SJCRH30 (cell line): ENCODE measurements at places on chromosomes 3 and 15. TPM values are rescaled to one million over a fixed set of nuclear protein-coding genes. Genes with fewer than 3 reads are reported as not detected.

DNA sequence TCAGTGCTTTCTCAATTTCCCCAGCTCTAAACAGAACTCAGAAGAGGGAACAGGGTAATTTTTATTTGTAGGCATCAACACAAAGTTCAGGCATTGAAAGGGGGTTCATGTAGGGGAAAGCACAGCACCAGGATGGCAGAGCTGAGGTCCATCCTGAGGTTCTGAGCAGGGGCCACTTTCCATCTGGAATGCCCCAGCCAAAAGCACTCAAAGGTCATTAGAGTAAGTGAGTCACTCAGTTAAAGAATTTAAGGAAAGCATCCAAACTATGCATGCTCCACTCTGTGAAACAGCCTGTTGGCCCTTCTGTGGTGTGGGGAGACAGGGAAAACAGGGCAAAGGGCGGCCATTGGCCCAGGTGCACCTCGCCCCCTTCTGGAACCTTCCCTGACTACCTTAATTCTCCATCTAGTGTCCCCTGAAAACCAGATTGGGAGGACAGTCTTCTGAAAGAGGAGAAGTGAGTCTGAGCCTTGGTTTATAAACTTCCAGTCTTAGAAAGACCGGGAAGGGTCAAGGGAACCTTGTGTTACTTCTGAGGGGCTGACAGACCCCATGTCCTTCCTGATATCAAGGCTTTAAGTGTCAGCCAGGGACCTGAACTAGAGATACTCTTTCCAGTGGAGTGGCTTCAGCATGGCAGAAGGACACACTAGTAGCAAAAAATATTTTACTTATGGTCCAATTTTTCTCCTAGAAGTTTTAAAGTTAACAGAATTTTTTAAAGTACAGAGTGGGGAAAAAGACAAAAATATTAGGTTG is 133.3 kb downstream of the MYLK start:
- no peaks in the 10 kb centered on the region for H3K27me3 ChIP-seq
- DNase-seq: peak; percentile 47
- no peaks in the 10 kb centered on the region for H3K36me3 ChIP-seq
- H3K27ac ChIP-seq: peak overlapping the region; percentile 45
- H3K4me3 ChIP-seq: no peak overlapping the region

DNA sequence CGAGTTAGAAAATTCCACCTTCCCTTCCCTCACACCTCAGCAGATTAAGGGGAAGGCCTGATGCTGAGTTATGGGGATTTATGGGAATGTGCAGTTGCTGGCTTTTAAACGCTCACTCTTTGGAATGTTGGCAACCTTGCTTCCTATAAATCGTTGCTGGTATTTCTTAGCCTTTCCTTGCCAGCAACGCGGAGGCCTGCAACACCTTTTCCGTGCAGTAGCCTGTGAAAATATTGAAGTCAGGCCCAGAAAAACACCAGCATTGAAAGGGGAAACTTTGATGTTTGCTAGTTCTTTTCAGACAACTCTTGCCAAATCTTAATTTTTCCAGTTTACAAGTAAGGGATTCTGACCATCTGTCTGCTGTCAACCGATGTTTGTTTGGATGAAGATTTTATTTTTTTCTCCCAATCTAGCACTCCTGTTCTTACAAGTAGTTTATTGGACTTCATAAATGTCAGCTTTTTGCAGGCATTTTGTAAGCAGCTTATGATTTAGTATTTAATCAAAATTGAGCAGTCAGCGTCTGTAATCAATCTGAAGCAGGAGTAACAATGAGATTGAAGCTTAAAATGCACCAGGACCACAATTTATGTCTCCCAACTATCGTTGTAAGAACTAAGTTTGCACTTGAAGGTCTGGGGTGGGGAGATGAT is 251.0 kb downstream of the RPLP1 start:
- H3K4me3 ChIP-seq: no peak overlapping the region
- H3K27ac ChIP-seq: no peak overlapping the region
- no peaks in the 10 kb centered on the region for H3K36me3 ChIP-seq
- H3K27me3 ChIP-seq: no peaks in the 10 kb centered on the region
- peak; percentile 17 for DNase-seq

- no peaks in the 10 kb centered on the region for H3K27me3 ChIP-seq
- peak overlapping the region; percentile 73 for H3K4me3 ChIP-seq
- H3K4me1 ChIP-seq: no peaks in the 10 kb centered on the region
- H3K36me3 ChIP-seq: no peaks in the 10 kb centered on the region
Measured at GRCh38 chr3:179450901-179451264, 387 bp downstream of the GNB4 start.

GRCh38 chr3:194296454-194297263 is 54.5 kb downstream of the CPN2 start:
- no peaks in the 10 kb centered on the region for H3K4me1 ChIP-seq
- no peak for DNase-seq
- no peak overlapping the region for H3K27ac ChIP-seq

GRCh38 chr3:194606163-194606562 is 27.1 kb downstream of the TMEM44 start:
- peaks cover 6% of the 10 kb centered on the region; the same call in 1 of the 2 replicates for H3K4me1 ChIP-seq
- H3K27ac ChIP-seq: no peak overlapping the region
- no peak for DNase-seq
- no peaks in the 10 kb centered on the region for H3K27me3 ChIP-seq
- no peak overlapping the region for H3K4me3 ChIP-seq
- H3K36me3 ChIP-seq: peaks cover 4% of the 10 kb centered on the region; the same call in 1 of the 2 replicates

- DNase-seq: no peak
- no peak overlapping the region for H3K27ac ChIP-seq
- no peak overlapping the region for H3K4me3 ChIP-seq
Measured at GRCh38 chr3:88321363-88322050, 171.7 kb downstream of the C3orf38 start.

GRCh38 chr3:46509661-46510187 is 11.9 kb downstream of the RTP3 start:
- H3K27me3 ChIP-seq: no peaks in the 10 kb centered on the region
- H3K4me3 ChIP-seq: no peak overlapping the region
- no peak for DNase-seq
- no peaks in the 10 kb centered on the region for H3K4me1 ChIP-seq

STRA6 gene
- 67.8 and 94.4 TPM in 2 replicates for total RNA-seq
